ENCODE measurements at places on chromosomes 13 and 19.

GRCh38 chr13:102003848-102004570, 397.8 kb downstream of the FGF14 start:
- peak; percentile 37 for DNase-seq

DNA sequence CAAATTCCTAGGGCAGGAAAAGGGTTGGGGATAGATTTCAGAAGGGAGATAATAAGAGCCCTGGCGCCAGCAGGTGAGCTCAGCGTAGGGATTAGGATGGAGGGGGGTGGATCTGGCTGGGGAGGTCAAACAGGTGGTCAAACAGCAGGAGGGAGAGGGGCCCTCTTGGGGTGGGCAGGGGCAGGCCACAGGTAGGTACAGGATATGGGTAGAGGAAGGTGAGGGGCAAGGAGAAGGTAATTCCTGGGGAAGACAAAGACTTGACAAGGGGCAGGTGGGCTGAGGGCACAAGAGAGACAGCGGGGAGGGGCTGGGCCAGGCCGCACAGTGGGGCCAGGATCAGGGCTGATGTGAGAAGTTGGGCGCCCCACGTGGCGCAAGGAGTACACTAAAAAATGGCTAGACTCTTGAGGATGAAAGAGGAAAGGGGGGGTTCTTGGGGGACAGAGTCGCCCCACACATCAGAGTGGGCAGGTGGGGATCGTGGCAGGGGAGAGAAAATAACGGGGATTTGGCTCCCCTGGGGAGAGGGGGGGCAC, 713 bp downstream of the KRI1 start:
- DNase-seq: peak; percentile 71

DNA sequence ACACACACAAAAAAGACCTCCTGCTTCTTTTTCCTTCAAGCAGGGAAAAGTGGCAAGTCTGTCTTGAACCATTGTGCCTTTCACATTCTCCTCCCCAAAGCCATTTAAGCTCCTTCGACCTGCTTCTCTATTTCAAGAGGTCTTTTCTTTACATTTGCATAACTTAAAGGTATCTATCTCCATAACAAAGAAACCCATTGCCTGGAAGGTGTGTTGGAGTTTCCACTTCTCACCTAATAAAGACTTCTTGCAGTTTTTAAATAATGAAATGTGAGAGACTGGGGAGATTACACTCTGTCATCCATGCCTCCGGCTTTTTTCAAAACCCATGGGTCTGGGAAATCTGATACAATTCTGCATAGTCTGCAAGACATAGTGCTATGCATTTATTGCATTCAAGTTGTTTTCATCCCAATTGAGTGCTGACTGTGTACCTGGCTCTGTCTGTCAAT, 41.8 kb upstream of the NBEA start:
- DNase-seq: no peak

- DNase-seq: no peak
Measured at GRCh38 chr19:18234194-18234593, 8.0 kb upstream of the PDE4C start.

GRCh38 chr19:54877471-54877870, 3.4 kb downstream of the FCAR start:
- no peak for DNase-seq

- DNase-seq: no peak
Measured at GRCh38 chr13:62653371-62653770, 1237.7 kb upstream of the PCDH20 start.

- DNase-seq: no peak
Measured at GRCh38 chr13:39484506-39485313, 118.3 kb downstream of the LHFPL6 start.

DNA sequence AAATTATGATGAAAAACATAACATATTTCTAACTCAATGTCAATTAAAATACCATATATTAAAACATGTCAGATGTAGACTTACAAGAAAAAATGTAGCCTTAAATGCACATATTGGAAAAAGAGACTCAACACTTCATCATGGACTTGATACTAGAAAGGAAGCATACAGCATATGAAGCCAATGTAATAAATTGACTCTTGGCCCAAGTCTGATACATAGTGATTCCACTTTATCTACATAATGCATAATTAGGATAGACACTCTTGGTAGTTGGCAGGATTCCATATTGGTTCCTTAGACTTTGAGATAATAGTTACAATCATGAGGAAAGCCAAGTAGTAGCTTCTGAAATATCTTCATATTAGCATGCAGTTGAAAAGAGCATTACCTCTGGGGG, 1067.0 kb downstream of the PCDH17 start:
- DNase-seq: no peak

DNA sequence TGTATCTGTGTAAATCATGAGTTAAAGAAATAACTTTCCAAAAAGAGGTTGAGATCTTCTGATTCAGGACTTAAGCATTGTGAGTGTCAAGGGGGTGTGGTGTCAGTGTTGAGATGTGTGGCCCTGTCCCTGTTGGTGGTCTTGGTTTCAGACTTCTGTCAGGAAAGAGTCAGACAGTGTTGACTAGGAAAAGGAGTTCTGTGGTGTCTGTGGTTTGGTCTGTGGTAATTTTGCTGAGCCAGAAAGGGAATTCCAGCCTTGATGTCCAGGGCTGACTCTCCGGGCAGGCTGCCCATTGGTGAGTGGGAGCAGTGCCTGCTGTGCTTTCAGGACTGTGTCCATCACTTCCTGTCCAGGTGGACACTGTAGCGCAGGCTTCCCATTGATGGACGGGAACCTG, 39.8 kb upstream of the IGFL4 start:
- DNase-seq: no peak

GRCh38 chr19:6092329-6093286, 17.7 kb downstream of the RFX2 start:
- peak; percentile 83 for DNase-seq

GRCh38 chr19:45972081-45972946, 1.4 kb downstream of the NOVA2 start:
- no peak for DNase-seq

GRCh38 chr13:30266756-30267155, 40.6 kb downstream of the KATNAL1 start:
- DNase-seq: no peak

GRCh38 chr19:42161616-42162263, 29.5 kb upstream of the POU2F2 start:
- DNase-seq: no peak

Measured in NCI-H2171 (cell line).